ENCODE measurements at places on chromosomes 6 and 20.

GRCh38 chr6:143243786-143244185, 183.1 kb downstream of the AIG1 start:
- DNase-seq, result no peak

DNA sequence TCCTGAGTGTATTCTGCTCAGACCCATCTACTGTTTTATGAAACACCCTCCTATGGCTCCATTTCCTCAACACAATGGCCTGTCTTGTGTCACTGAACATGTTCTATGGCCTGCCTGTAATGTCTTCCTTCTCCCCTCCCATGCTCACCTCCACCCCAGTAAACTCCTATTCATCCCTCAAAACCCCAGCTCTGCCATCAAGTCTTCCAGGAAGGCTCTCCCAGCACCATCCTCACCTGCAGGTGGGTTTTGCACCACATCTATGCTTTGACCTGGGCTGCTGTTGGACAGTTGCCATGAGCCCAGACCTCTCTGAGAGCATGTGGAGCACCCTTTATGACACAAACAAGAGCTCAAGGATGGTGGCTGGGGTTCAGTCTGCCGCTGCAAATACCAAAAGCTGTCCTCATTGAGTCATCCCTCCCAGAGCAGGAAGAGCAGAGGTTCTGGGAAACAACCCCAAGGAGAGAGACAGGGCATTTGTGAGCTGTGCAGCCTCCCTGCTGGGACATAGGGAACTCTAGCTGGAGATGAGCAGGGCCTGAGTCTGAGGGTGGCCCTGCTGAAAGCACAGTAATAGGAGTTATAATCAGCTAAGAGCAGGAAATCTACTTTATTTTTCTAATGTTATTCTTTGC, 93.8 kb upstream of the CD93 start:
- DNase-seq, result no peak

DNA sequence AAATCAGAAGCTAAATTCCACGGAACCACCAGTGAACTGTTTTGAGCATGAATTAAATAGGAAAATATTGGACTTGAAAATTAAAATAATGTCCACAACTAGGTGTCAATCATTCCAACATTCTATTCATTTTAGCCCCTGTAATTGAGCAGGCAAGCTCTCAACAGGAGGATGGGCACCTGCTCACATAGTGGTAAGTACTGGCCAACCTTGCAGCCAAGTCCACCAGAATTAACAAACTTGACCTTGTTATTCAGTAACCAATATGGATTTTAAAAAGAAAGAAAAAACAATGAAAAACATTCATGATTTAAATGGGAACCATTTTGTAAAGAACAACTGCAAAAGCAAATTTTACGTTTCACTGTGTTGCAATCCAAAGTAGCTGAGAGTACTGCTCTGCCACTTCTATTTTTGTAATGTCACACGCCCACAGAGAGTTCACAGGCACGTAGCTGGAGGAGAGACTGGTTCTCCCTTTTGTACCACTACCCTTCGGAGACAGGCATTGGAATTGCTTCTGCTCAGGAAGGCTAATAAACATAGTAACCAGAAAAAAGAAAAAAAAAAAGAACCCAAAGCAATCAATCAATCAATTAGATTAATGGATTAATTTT, 75.2 kb upstream of the F13A1 start:
- DNase-seq, result no peak

GRCh38 chr6:45009576-45009975, 318.6 kb upstream of the RUNX2 start:
- no peak for DNase-seq

- DNase-seq, result no peak
These were observed 39.3 kb upstream of the IPCEF1 start for GRCh38 chr6:154395878-154396277.

DNA sequence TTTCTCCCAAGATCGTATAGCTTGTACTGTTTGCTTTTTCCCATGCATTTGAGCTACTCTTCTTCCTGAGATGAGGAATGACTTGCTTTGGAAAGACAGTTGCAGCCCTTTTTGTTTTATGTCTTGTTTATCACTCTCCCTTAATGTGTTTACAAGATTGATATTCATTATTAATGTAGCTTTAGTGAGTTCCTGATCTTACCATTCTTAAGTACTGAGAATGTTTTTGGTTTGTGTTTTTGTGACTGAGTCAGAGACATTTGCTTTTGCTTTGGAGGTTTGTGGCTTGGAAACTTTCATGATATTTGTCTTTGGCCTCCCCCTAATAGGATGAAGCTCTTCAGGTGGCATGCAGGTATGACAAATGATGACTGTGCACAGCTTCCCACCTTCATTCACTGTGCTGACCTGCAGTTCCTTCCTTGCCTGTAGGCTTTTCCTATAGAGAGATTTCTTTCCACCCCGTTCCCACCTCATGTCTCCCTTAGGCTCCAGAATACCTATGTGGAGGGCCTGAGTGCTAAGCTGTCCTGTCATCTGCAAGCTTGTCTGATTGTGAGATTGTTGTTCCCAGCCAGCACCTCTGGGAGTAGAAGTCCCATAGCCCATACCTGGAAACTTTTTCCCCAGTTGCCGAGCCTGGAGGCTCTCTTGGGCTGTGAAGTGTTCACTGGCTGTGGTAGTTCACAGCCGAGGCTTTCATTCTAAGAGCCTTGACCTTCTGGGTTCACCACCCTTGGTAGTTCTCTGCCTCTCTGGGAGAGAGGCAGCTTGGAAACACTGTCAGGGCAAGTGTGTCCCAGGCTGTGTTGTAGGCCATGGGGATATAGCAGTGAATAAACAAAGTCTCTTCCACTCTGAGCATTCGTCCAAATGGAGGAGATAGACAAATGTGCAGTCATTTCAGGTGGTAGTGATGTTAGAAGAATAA, 27.1 kb downstream of the CDS2 start:
- no peak for DNase-seq

DNA sequence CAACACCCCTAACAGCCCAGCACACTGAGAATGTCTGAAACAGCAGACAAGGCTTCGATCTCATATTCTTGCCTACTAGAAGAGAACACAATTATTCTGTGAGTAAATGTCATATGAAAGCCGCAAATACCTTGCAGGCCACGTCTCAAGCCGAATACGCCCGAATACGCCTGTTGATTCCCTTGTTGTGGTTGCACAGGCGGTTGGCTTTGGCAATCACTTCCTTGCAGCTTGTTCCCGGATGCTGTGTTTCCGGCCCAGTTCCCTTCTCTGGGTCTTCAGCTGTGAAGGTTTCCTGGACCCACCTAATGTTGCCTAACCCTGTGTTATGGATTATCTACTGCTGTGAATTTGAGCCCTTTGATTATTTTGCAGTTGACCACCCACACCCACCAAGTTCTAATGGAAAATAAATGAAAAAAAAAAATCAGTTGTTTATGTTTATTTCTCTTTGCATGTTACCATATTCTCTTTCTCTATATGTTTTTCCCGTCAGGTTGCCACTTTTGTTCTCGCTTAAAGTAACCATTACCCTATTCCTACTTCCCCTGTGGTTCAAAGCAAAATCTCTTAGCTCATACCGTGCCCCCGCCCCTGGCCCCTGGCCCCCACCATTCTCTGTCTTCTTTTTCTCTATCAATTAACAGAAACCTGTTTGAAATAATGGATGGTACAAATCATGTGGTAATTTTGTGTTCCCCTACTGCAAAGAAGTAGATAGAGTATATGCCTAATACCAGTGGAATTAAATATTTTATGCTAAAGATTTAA, 172.4 kb downstream of the ADGB start:
- peak; percentile 26 for DNase-seq

DNA sequence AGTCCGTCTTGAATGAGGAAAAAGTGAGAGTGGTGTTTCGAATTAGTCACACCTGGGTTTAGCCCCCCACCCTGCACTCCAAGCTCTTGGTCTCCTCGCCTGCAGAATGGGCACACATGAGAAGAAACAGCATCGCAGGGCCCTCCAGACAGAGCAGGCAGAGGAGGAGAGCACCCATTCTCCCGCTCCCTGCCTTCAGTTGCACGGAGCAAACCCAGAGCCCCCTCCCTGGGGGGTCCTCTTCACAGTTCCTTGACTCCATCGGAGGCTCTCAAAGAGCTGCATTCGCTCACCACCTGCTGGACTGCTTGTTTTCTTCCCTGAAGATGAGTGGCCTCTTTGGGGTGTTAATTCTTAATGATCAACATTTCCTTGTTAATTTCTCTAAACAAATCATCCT, 5.1 kb downstream of the CST7 start:
- DNase-seq, result no peak
